Metanephros (tissue), 2 donors: ENCODE measurements at places on chromosomes 4 and X. TPM values are rescaled to one million over a fixed set of nuclear protein-coding genes. Genes with fewer than 3 reads are reported as not detected.

NAA11 gene
- total RNA-seq: not detected

SLC9B1 gene
- total RNA-seq: 5.0 TPM

COX7B2 gene
- total RNA-seq: not detected

CHRDL1 gene
- total RNA-seq: 7.2 TPM

ADH1B gene
- total RNA-seq: 36.6 TPM

PARM1 gene
- total RNA-seq: 34.2 TPM

AREG gene
- 0.29 TPM for total RNA-seq

SGMS2 gene
- total RNA-seq: 30.0 TPM

ETDB gene
- not detected for total RNA-seq

TMPRSS11D gene
- not detected for total RNA-seq

MAGEA2B gene
- total RNA-seq: not detected

DIPK2B gene
- total RNA-seq: 13.4 TPM

MAGEC2 gene
- not detected for total RNA-seq

SHROOM2 gene
- total RNA-seq: 20.1 TPM

DGKK gene
- total RNA-seq: 3.2 TPM

GAGE12F gene
- not detected for total RNA-seq

FGFBP1 gene
- 0.12 TPM for total RNA-seq
